Stimulated activated CD4-positive, alpha-beta T cell treated with anti-CD3 and anti-CD28 coated beads, Interleukin-4, amount 100 ng/mL, for 24 hours (primary cell): ENCODE measurements at places on chromosomes 11 and 22.
A peak's percentile ranks its signal among the peaks of the same experiment; 100 is the strongest.

DNA sequence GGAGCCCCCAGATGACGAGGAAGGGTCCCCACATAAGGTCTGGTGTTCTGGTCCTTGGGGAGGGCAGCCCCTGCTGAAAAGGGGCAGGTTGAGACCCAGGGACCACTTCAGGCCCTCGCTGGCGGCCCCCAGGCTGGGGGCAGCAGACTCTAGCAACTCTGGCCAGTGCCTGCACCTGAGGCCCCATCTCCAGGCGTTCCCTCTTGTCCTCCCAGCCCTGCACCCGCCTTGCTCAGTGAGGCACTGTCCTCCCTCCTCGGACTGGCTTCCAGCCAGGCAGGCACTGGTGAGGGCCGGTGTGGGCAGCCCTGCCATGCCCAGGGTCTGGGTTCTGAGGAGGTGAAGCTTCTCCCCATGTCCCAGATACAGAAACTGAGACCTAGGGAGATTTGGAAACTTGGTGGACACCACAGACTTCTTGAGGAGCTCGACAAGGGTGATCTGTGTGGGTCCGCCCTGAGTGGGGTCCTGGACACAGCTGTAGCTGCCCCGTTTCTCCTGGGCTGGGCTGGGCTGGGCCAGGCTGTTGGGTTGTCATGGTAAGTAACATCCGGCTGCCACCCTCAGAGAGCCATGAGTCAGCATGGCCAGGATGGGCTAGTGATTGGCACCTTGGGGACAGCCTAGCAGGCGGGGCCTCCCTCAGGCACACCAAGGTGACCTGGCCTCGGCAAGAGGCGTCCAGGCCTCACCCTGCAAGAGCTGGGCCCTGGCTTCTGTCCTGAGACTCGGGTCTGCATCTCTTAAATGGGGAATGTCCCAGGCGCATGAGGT, 11.1 kb upstream of the PHLDA2 start:
- DNase-seq: peak; percentile 35

DNA sequence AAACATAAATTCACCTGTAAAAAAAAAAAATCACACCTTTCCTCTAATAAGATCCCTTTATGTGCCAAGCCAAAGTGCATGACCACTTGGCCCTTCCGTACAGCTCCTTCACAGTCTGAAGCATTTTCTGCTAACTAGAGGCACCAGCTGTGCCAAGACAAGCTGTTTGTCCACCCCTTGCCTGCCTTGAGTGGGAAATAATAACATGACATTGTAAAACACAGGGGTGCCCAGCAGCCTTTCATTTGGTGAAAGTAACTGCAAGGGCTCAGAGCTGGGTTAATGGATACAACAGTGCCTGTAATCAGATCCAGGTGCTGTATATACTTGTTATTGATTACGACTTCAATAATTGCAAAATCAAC, 59.2 kb downstream of the DDIAS start:
- no peak for DNase-seq

DNA sequence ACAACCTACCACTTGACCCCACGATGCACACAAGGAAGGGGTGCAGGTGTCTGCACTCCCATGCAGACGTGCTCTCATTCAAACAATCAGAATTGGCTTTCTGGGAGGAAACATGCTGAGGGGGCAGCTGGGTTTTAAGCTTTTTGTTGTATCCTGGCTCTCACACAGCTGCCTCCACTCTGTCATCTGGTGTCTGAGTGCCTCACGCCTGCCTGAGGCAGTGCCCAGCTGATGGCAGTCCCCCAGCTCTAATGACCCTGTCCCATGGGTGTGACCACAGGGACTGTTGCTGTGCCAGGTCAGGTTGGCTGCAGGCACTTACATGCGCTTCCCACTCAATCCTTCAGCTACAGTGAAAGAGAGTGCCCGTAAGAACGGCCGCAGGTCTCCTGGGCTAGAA, 53.7 kb downstream of the ARFGAP3 start:
- no peak for DNase-seq

DNA sequence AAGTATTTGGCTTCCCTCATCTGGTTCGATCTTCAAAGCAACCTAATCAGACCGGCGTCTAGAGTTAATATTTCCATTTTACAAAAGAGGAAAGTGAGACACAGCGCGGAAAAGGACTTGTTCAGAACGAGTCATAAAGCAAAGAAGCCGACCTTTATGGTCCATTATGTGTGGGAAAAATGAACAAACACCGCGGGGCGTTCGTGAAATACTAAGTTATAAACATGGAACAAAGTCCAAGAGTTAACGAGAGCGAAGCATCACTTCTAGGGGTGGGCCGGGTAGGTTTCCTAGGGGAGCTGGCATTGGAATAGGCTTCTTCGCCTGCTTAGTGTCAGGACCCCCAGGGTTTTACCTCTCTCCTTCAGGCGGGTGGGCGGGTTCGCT, 575 bp downstream of the DUSP18 start:
- peak; percentile 17 for DNase-seq

- DNase-seq: peak; percentile 36
Observed at GRCh38 chr11:74311352-74311926, at the start of gene P4HA3. Gene P4HA3 (minus strand): TSS chr11:74311640. CDS start chr11:74311611, 29 bp downstream.

DNA sequence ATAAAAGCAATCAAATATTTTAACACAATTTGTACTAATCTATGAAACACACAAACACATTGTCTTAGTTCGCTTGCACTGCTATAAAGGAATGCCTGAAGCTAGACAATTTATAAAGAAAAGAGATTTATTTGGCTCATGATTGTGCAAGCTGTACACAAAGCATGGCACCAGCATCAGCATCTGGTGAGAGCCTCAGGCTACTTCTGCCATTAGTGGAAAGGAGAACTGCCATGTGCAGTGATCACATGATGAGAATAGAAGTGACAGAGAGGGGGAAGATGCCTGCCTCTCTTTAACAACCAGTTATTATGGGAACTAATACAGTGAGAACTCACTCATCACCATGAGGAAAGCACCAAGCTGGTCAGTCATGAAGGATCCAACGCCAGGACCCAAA, 105.1 kb downstream of the GUCY1A2 start:
- no peak for DNase-seq
